ENCODE measurements at places on chromosomes 12 and 14. TPM values are rescaled to one million over a fixed set of nuclear protein-coding genes. Genes with fewer than 3 reads are reported as not detected.

DNA sequence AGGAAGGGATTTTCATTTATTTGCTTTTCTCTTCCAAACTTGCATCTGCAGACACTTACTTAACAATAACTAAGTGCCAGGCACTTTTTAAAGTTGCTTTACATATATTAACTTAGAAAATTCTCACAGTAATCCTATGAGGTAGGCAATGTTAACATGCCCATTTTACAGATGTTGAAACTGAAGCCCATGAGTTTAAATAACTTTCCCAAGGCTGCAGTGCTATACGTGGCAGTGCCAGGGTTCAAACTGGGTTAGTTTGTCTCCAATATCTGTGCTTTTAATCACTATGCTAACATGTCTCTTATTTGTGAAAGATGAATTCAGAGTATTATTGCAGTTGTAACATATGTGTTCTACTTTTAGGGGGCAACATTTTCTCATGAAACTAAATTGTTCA is 29.9 kb downstream of the PUS7L start:
- no peak overlapping the region for H3K4me3 ChIP-seq
- H3K36me3 ChIP-seq, result peaks cover 6% of the 10 kb centered on the region
- no peaks in the 10 kb centered on the region for H3K27me3 ChIP-seq
- no peak for DNase-seq

DNA sequence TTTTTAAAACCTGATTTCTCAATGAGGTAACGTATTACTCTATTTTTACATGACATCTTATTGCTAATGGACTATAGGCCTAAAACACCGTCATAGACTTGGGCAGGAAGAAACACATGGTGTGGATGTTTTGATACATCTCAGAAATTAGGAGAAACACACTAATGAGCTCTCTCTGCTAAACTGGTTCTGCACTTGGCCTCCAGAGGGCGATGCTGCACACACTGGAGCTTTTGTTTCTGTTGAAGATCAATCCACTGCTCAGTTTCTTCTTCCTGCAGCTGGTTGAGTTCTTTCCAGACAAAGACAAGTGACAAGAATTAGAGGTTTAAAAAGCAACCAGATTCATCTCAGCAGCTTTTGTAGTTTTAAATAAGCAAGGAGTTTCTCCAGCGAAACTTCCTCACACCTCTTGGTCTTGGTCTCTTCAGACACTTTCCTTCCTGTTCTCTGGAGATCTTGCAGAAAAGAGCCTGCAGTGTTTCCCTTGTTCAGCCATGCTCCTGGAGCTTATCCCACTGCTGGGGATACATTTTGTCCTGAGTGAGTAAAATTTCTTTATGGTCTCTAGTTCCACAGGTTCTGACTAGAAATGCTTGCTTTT is 178.5 kb upstream of the OR4E1 start:
- H3K27ac ChIP-seq, result no peak overlapping the region
- H3K4me1 ChIP-seq, result no peaks in the 10 kb centered on the region
- no peaks in the 10 kb centered on the region for H3K27me3 ChIP-seq
- H3K36me3 ChIP-seq, result no peaks in the 10 kb centered on the region

DNA sequence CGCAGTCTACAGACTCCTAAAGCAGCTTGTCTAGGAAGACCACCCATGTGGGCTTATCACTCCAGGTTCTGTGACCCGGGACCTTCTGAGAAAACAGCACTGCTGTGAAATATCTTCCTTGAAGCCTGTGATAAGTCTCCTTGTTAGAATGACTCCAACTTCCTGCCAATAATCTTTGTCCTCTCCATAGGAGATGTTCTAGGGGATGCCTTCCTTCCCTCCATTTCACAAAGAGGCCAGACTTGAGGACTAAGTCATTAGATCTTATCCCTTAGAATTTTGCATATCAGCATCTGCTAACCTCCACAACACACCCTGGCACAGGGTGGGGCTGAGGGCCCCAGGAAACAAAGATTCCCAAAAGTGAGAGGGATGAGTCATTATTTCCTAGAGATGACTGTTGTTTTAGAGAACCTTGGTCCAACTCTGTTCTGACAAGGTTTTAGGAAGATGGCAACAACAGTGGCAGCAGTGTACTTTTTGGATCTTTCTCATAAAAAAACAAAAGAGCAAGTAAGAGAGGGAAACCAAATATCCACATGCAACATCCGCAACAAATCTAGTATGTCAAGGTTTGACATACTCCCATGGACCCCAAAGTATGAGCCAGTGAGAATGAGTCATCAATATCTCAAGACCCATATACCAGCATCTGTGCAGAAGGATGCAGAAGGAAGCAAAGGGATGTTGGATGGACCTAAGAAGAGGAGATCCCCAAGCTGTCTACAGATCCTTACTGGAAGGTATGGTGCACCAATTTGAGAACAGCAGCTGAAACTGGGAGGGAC is 6.0 kb downstream of the LTB4R start:
- no peaks in the 10 kb centered on the region for H3K27me3 ChIP-seq
- H3K4me1 ChIP-seq, result no peaks in the 10 kb centered on the region
- no peak overlapping the region for H3K27ac ChIP-seq
- no peak overlapping the region for H3K4me3 ChIP-seq

DNA sequence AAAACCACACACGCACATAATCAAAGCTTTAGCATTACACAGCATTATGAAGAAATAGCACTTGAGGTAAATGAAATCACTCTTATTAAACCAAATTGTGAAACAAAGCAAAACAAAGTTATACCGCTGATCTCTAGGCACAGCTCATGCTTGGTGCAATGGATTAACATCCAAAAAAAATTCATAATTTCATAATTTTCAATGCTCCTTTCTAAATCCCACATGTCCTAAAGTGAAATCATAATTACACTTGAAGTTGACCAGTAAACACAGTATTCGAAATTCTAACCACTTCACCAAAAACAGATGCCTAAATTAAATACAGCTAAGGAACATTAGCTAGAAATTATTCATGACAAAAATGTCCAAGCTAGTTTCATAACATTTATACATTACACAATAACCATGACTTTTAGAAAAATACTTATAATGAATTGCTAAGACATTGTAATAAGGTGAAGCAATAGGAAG is 1.5 kb downstream of the MLH3 start:
- H3K4me1 ChIP-seq, result peaks cover 8% of the 10 kb centered on the region
- H3K27me3 ChIP-seq, result no peaks in the 10 kb centered on the region
- H3K27ac ChIP-seq, result peak overlapping the region; percentile 89
- no peak overlapping the region for H3K4me3 ChIP-seq

DNA sequence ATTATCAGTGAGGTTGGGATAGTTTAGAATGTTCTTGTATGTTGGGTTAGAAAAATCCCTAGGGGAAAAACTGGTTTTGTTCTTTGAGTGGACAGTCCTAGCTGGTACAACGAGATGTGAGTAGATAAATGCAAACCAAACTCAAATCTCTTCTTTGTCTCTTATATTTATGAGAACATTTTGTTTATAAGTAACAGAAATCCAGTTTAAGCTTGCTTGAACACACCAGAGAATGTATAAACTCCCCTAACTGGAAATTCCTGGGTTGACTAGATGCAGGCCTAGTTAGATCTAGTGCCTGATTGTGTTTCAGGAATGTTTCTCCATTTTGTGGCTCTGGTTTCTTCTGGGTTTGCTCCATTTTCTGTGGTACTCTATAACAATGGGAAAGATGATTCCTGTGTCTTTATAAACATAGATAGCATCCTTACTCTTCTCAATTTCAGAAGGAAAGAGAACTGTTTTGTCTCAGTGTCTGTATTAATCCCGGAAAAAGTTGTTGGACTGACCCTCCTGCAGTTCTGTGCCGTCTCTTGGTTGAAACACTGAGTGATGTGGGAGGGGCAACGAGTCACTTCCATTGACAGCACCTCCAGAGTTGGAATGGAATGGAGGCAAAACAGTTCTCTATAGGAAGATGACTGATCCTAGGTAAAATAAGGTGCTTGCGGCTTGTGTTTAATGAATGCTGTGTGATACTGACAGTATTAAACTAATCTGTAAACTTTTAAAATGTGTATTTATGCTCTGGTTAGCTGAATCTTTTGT is 244.8 kb downstream of the TMTC2 start:
- H3K27me3 ChIP-seq, result no peaks in the 10 kb centered on the region
- no peak for DNase-seq
- H3K4me3 ChIP-seq, result no peak overlapping the region
- H3K4me1 ChIP-seq, result no peaks in the 10 kb centered on the region
- H3K27ac ChIP-seq, result peak overlapping the region; percentile 27

Gene DBX2
- 0.73 TPM for total RNA-seq

Gene KRT78
- not detected for total RNA-seq

Gene FSCB
- 1.6 TPM for total RNA-seq

Data from breast epithelium (tissue), 4 donors.